ENCODE measurements at places on chromosomes 1 and 21. TPM values are rescaled to one million over a fixed set of nuclear protein-coding genes. Genes with fewer than 3 reads are reported as not detected.

The SPOCD1 gene
- 5.4 TPM for polyA plus RNA-seq

The RUSC1 gene
- 45.2 TPM for polyA plus RNA-seq

The MYOC gene
- polyA plus RNA-seq = not detected

The RAP1GAP gene
- polyA plus RNA-seq = 0.31 TPM

The GRIK3 gene
- not detected for polyA plus RNA-seq

The PRRX1 gene
- polyA plus RNA-seq = 0.18 TPM

The SYT14 gene
- 3.0 TPM for polyA plus RNA-seq

The TEX35 gene
- polyA plus RNA-seq = not detected

The CYP4A11 gene
- polyA plus RNA-seq = not detected

The DCST1 gene
- polyA plus RNA-seq = not detected

GRCh38 chr1:67053535-67053784 is 488 bp downstream of the SLC35D1 start:
- no peak for DNase-seq

- no peak for DNase-seq
Measured at GRCh38 chr1:235557495-235557894, 53.2 kb upstream of the B3GALNT2 start.

DNA sequence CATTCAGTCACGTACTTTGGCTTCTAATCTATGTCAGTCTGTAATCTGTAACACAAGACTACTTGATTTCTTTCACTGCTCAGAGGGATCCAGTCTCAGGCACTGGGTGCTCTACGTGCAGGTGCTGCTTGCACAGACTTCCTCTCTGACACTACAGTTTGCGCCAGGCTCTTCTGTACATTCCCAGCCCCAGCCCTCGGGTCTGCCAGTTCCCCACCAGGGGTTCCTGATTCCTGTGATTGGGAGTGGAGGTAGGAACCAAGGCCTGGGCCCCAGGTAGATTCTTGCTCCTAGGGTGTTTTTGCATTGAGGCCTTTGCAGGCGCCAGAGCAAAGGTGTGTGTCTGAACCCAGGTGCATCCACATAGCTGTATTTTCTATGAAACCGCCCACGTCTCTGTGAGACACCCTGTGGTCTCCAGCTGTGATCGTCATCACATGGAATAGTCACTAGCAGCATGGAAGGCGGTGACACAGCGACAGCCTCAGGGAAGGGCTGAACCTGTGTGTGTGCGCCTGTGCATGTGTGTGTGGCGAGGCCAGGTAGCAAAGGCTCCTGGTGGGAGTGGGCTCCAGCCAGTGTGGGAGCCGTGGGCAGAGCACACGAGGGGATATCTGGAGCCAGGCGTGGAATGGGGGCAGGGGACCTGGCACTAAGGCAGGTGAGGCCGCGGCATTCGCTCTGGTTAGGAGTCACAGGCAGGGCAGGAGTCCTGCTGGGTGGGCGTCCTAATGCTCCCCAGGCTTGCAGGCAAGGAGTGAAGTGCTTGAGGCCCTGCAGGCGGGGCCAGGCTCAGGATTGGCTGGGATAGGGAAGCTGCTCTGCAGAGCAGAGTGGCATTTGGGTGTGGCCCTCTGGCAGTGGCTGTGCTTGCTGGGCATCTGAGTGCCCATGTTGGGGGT is 5.2 kb downstream of the GJC2 start:
- DNase-seq = peak; percentile 44

DNA sequence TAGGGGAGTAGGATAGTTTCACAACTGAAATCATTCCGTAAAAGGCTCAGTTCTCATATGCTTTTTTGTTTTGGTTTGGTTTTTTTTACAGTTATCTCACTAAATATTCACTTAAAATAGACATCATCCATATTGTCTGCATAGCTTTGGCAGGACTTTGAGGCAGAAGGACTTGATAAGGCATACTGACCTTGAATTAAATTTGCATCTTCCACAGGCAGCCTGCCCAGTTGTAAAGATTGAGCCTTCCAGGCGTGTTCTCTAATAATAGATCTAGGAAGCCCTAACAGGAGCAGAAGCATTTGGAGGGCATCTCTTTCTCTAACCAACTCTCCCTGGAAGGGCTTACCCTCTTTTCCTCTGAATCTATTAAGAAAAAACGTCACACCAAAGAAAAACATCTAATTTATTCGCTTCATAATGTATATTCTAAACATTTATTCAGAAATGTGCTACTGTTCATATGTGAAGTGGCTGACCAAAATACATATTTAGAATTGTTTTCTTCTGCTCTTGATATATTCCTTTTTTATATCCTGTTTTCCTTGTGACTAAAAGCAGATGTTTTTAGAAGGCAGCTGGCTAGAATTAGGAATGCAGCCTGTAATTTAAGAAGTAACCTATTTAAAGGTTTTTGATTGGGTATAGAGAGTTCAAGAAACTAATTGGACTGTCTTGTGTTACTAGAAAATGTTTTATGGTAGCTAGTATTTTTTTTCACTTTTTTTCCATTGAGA is 20.2 kb downstream of the DESI2 start:
- DNase-seq = no peak

- no peak for DNase-seq
Measured at GRCh38 chr1:219446288-219446687, 166.6 kb downstream of the ZC3H11B start.

DNA sequence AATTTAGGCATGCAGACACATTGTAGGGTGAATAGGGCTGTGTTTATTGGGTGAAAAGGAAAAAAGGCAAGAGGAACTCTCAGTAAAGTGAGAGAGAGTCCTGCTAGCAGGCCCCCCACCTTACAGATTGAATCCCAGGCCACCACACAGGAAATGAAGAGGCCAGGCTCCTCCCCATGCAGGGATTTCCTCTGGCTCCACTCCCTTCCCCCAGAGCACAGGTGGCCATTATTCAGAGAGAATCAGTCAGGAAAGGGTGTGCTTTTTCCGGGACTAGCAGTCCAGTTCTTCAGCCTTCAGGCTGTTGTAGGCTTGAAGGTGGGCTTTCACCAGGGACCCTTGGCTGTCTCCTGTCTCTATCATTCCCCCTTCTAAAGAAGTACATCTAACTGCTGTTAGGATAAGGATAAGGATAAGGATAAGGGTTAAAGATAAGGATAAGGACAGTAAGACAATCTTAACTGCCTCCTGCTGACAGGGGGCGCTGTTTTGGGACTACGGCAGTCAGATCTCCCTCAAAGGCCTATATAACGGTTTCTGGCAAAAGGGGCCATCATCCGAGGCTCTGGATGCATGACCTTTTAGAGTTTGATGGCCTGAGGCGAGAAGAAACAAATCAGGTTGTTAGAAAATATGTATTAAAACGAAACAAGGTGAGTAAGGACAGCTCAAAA is 26.3 kb downstream of the ZNF648 start:
- DNase-seq = no peak

DNA sequence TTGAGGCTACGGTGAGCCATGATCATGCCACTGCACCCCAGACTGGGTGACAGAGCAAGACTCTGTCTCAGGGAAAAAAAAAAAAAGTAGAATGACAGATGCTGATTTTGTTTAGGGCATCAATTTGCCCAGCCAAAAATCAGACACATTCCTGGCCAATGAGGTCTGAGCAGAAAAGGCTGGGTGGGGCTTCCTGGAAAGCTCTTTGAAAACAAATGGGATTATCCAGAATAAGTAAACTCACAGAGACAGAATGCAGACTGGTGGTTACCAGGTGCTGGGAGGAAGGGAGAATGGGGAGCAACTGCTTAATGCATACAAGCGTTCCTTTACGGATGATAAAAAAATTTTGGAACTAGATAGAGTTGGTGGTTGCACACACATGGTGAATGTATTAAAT is 10.1 kb upstream of the CITED4 start:
- DNase-seq = no peak

GRCh38 chr1:111990026-111990877 is 784 bp upstream of the KCND3 start:
- DNase-seq = peak; percentile 21

DNA sequence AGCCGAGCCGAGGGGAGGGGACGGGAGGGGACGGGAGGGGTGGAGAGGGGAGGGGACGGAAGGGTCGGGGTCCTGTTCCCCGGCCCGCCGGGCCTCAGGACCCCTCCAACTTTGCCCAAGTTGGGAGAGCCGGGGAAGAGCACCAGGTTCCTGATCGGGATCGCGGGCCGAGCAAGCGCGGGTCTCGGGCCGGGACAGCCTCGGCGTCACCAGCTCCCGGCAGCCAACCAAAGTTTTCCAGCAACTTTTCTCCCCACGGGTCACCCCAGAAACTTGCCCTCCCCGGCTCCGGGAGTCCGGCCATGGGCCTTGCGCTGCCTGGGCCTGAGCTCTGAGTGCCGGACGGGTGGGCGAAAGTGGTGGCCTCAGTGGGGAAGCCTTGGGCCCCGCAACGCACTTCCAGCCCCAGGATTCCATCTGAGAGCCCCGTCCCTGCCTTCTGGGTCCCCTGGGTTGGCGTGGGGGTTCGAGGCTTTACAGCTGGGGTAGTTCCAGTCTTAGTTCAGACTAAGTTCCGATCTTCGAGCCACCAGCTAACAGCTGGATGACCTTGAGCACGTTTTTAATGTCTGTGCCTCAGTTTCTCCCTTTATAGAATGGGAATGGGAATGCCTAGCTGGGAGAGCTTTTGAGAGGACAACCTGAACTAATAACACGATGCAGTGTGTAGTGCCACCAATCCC is 458 bp downstream of the ZC3H12A start:
- DNase-seq = no peak

DNA sequence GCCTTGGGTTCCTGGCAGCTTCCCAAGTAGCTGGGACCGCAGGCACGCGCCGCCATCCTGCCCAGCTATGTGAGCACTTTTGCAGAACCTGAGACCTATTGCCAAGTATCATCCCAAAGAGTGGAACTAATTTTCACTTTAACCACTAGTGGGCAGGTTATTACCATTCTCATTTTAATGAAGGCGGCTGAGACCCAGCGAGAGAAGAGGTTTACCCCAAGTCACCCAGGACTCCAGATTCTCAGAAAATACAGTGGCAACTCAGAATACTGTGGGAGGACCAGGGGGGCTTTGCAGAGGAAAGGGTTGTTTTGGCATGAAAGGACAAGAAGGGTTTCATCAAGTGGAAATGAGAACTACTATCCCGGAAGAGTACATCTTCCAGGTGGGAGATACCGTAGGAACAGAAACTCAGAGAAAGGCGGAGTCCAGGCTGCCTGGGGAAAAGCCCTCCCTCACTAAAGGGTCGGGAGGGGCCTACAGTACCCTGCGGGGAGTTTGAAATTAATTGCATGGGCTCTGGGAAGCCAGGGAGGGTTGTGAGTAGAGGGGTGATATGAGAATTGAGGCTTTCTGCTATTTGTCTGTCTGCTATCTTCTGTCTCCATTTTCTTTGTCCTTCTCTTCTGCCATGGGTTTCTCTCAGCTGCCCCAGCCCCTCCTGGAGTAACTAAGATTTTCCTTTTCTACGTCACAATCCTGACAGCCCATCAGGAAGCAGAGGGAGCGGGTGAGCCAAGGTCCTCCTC is 7.2 kb upstream of the SEMA4A start:
- DNase-seq = peak; percentile 93

- no peak for DNase-seq
Measured at GRCh38 chr1:212754193-212754592, 37.4 kb downstream of the NSL1 start.

DNA sequence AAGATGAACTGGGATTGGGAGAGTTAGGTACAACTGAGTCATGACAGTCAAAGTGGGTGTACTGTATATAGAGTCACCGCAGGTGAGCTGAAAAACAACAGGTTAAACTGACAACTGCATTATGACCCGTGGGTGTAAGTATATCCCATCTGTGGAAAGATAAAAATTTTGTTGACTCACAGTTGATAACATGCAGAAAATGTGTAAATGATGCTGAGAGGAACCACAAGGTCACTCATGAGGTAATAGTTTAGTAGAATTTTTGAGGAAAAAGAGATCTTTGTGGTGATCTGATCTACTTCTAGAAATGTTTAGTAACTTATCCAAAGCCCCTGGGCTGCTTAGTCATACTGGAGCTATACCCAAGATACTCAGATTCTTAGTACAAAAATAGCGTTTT is 838 bp downstream of the OR2C3 start:
- no peak for DNase-seq

- DNase-seq = no peak
Measured at GRCh38 chr1:162065016-162065415, 4.5 kb upstream of the NOS1AP start.

DNA sequence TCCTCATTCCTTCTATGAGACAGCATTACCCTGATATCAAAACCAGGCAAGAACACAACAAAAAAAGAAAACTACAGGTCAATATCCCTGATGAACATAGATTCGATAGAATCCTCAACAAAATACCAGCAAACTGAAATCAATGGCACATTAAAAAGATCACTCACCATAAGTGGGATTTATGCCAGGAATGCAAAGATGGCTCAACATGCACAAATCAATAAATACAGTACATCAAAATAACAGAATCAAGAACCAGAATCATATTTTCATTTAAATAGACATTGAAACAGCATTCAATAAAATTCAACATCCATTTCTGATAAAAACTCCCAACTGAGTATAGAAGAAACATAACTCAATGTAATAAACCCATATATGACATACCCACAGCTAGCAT is 36.5 kb downstream of the FAF1 start:
- no peak for DNase-seq

DNA sequence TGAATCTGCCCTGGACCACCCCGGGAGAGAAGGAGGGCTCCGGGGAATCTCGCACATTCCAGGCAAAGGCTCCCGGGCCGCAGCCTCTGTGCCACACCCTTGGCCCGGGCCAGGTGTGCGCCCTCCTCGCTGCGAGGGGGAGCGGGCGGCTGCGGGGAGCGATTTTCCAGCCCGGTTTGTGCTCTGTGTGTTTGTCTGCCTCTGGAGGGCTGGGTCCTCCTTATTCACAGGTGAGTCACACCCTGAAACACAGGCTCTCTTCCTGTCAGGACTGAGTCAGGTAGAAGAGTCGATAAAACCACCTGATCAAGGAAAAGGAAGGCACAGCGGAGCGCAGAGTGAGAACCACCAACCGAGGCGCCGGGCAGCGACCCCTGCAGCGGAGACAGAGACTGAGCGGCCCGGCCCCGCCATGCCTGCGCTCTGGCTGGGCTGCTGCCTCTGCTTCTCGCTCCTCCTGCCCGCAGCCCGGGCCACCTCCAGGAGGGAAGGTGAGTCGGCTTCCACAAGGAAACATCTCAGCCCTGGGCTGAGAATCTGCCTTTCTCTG is at the start of gene LAMC2:
LAMC2 (plus strand) TSS at position 324 of the 550 bp plus-strand sequence; CDS start at position 413, 89 bp downstream.
- DNase-seq = peak; percentile 99

- DNase-seq = no peak
Measured at GRCh38 chr1:10692401-10693021, 103.9 kb downstream of the CASZ1 start.

DNA sequence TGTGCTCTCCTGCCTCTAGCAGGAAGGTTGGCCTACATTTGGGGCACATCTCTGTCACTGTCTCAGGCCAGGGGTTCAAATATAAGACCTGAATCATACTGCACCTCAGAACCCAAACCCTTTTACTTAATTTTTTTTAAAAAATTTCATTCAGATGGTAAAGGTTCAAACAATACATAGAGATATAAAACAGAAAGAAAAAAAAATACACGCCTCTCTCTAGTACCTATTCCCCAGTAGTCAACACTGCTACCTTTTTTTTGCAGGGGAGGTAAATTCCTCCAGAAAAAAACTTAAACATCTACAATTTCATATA is 32.9 kb downstream of the MAPKAPK2 start:
- no peak for DNase-seq
